Inflammatory macrophage treated with lipopolysaccharide for 4 hours (primary cell): ENCODE measurements at places on chromosomes 3 and 15.

DNA sequence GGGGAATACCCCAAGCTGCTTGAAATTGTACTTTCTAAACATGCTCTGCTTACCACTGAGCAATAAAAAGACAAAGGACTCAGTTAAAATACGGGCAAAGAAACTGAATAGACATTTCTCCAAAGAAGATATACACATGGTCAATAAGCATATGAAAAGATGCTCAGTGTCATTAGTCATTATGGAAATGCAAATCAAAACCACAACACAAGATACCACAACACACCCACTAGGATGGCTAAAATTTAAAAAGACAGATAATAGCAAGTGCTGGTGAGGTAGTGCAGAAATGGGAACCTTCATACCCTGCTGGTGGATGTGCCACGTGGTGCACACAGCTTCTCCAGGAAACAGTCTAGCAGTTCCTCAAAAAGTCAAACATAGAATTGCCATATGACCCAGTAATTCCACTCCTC lies 21.3 kb downstream of the LRIG1 start:
- no peak for DNase-seq

DNA sequence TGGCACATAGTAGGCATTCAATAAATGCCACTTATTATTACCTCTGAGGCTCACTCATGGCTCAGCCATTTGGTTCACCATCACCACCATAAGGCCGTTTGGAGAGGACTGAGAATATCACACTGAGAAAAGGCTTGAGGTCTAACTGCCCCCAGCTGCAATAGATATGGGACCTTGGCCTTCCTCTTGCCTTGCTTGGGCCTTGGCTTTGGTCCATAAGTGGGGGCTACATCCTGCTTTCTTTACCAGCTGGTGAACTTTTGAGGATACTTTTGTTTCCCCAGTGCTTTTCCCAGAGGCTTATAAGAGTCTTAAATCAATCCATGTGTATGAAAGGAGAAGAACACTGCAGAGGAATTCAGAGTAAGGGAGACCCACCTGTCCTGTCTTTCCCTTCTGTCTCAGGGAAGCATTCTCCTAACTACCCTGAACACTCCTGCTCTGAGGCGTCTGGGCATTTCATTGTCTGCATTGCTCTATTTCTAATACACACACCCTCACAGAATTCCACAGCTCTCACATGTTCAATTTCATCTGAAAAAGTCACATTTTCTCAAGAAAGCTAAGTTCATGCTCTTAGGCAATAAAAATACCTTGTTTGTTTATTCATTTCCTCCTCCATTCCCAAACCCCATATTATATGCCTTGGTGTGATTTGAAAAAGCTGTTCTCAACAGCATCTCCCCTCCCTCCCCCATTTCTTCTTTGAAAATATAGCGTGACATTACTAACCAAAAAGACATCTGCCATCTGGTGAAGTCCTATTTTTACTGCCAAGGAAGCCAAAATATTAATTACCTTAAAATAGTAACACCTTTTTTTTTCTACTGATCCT lies 22.5 kb upstream of the KCNMB2 start:
- DNase-seq: no peak

DNA sequence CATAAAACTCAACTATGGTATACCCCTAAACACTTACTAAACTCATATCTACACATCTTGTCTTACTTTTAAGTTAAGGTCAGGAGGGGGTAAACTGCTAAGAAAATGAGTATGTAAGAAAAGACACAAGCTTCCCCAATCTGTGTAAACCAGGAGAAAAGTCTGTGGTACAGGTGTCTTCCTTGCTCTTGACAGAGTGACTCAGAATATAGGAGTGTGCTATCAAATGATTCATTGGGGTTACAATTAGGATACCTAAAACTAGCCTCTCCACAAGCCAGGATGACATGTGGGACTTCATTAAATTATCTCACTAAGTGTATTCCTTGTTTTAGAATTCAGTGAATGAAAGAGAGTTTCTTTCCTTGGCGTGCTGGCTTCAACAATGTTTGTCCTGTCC lies 274.8 kb downstream of the BBX start:
- no peak for DNase-seq

GRCh38 chr3:53547327-53547726 lies 52.9 kb downstream of the CACNA1D start:
- peak; percentile 20 for DNase-seq

DNA sequence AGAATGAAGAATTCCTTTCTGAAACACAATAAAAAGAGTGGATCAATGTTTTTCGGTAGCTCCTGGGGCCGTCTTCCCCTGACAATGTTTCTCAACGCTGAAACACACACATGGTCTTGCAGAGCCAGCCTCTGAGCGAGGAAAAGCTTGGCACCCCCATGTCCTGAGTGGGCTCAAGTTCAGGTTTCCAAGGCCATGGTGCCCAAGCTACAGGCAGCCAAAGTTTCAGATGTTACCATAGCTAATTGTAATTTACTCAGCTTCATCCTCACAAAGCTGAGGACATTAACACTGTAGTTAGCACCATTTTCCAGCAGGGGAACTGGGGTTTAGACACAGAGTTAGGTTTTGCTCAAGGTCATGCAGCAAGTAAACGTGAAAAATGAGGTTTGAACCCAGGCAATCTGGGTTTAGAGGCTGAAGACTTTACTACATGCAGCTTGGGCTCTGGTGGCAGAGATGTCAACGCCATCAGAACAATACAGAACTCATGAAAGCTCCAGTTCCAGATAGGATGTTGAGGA lies 199.1 kb downstream of the TJP1 start:
- no peak for DNase-seq

DNA sequence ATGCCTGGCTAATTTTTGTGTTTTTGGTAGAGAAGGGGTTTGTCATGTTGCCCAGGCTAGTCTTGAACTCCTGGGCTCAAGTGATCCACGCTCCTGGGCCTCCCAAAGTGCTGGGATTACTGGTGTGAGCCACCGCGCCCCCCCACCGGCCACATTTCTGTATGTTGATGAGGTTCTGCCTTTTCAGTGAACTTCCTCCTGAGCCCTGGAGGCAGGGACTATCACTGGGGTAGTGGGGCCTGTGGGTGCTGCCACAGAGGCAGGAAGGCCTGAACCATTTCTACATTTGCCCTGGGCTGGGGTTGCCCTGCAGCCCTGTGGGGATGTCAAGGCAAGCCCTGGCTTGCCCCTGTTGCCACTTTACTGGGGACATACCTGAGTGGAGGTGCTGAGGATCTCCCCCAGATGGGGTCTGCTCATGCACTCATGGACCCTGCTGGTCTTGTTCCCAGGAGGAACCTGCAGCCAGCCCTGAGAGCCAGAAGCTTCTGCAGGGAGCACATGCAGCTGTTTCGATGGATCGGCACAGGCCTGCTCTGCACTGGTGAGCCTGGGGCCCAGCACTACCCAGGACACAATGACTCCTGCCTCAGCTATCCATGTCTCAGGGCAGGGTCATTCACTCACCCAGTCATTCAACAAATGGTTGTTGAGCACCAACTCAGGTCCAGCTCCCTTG lies 5.7 kb downstream of the SLC28A1 start:
- DNase-seq: no peak

- peak; percentile 68 for DNase-seq
These were observed 196.8 kb upstream of the MBNL1 start for GRCh38 chr3:152071924-152072323.

- DNase-seq: no peak
These were observed 23.7 kb upstream of the CD47 start for GRCh38 chr3:108114423-108115065.
